Activated gamma-delta T cell treated with Interleukin-2 at 50 U/mL for 16 hours (primary cell): ENCODE measurements at places on chromosomes 2 and 18.

- no peak for DNase-seq
These were observed 44.8 kb upstream of the EHBP1 start for GRCh38 chr2:62660582-62661262.

- no peak for DNase-seq
These were observed 120.5 kb upstream of the SCN7A start for GRCh38 chr2:166614503-166614902.

GRCh38 chr2:216165711-216166110, 56.6 kb downstream of the XRCC5 start:
- no peak for DNase-seq

GRCh38 chr18:3653263-3653850, 203.4 kb downstream of the TGIF1 start:
- DNase-seq: no peak

- no peak for DNase-seq
These were observed 235.6 kb downstream of the NUP35 start for GRCh38 chr2:183359867-183360266.

GRCh38 chr2:137221797-137222492, 456.6 kb downstream of the THSD7B start:
- DNase-seq: no peak

GRCh38 chr18:78860117-78860516, 119.5 kb upstream of the SALL3 start:
- no peak for DNase-seq

DNA sequence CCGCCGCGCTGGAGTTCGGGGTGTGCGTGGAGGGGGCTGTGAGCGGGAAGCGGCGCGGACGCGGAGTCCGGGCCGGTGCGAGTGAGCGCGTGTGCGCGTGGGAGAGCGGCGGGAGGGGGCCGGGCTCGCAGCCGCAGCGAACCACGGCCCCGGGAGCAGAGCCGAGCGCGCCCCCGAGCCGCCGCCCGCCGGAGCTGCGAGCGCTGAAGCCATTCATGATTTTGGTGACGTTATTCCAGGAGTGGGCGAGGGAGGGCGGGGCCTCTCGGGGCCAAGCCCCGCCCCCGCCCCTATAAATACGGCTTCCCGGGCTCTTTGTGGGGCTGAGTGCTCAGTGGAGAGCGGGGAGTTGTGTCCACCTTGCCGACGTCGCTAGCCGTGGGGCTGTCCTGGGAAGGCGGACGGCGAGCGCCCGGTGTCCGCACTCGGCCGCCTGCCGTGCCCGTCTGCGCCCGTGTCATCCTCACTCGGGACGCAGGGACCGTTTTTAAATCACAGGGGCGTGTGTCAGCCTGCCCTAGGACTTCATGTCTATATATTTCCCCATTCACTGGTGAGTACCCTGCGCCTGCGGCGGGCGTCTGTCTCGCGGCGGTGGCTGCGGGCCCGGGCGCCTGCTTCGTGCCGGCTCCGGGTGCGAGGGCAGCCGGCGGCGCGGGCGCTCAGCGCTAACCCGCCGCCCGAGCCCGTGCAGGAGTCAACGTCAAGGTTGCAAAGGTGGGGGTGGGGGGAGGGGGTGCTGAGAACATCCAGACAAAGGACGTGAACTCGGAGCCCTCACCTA, at the start of gene LBH:
TSS of gene LBH (plus strand) at position 323 of the 784 bp plus-strand sequence. CDS start at position 528, 205 bp downstream.
- DNase-seq: peak; percentile 87

DNA sequence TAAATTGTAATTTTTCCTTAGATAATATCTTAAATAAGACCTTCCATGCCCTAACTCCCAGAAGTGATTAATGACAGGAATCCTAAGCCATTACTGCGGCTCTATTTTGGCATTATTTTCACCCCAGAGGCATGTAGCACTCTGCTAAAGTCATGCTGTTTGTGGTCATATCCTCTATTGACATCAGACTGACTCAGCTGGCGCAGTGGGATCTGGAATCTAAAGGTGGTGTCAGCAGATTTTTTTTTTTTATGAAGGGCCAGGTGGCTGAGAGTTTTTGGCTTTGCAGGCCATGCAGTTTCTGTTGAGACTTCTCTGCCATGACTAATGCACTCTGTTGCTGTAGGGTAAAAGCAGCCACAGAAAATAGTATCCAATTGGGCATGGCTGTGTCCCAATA, 64.1 kb upstream of the ACVR1C start:
- DNase-seq: no peak
